ENCODE measurements at places on chromosomes 3 and 15.
A peak's percentile ranks its signal among the peaks of the same experiment; 100 is the strongest.

GRCh38 chr3:120773932-120774331 is 31.4 kb downstream of the GTF2E1 start:
- DNase-seq = no peak

- no peak for DNase-seq
Measured at GRCh38 chr15:95293456-95294031, 1037.0 kb upstream of the NR2F2 start.

DNA sequence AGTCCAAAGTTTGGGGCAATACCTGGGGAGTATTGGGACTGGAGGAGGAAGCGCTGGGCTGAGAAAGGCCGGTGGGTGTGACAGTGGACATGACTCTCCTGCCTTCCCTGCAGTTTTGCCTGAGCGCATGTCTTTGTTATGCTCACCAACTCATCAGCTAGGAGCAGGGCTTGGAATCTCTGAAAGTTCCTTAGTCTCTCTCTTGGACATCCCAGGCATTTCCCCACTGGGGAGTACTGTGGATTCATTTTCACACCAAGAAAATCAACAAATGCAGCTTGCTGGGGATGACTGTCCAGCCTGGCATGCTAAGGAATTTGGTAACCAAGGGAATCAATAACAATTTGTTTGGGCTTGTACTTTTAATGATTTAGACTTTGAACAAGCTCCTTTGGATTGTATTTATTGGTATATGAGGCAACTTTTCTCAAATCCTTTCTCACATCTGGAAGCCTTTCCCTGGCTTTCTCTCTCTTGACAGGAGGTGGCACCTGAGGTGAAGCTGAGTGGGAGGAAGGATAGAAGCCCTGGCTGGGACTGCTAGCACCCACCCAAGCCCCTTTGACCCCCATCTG is 48.5 kb upstream of the CHST2 start:
- DNase-seq = no peak

DNA sequence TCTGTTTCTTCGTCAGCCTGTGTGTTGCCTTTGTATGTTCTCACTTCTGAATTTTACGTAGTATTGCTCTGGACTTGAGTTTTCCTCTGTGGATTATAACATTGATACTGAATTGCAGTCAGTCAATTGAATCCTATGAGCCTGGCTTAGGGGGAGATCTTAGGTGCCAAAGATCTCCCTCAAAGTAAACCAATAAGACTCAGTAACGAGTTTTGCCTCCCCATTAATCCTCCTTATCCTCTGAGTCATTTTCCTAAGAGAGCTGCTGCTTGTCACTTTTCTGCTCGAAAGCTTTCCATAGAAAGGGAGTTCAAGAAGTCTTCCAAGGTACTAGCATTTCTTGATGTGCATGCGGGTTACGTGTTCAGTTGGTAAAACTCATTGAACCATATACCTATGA is 126.4 kb downstream of the CHDH start:
- DNase-seq = no peak

GRCh38 chr3:189337673-189338091 is 165.9 kb downstream of the TPRG1 start:
- DNase-seq = no peak

DNA sequence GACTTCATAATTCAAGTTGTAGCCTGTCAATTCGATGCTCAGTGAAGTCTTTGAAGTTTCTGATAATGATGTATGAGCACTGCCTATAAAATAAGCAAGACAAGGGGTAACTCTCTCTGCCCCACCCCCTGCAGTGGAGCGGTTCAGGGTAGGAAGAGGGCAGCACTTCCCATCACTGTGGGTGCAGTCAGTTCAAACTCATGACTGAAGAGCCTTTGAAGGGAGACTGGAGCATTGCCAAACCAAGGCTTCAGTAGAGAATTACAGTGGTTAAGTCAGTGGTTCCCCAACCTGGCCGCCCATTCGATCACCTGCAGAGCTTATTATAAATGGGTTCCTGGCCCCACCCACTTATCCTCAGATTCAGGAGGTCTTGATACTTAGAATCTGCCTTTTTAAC is 190.6 kb downstream of the SHQ1 start:
- DNase-seq = peak; percentile 56

DNA sequence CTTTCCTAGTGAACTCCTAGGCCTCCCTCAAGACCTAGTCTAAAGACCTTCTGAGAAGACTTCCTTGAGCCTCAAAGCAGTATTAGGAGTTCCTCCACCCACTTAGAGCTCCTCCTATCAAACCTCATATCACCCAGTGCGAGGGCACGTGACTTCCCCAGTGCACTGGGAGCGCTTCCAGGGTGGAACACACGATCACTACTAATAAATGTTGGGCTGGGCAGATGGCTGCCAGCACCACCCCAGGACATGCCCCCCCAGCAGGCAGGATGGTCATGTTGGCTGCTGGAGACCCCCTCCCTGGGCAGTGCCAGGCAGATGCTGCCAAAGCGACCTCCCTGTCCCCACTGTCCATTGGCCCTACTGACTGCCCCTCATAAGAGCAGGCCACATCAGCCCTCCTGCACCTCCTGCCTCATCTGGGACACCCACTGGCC is 8.5 kb upstream of the PLXND1 start:
- DNase-seq = peak; percentile 46

All from hematopoietic multipotent progenitor cell (in vitro differentiated cells).